ENCODE measurements at places on chromosomes 5 and 9.
A peak's percentile ranks its signal among the peaks of the same experiment; 100 is the strongest.

DNA sequence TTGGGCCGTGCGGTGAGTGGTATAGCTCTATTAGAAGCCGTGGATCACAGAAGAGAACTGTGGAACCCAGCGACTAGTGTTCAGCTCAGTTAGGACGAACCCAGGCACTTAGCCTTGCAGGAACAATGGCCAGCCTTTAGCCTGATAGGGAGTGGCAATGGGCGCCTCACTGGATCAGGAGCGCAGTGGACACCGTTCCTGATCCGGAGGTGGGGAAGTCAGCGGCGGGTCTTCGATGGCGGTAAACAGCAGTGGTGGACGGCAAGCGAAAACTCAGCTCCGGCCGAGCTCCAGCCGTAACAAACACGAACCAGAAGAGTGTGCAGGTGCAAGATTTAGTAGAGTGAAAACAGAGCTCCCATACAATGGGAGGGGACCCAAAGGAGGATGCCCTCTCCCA is 340.0 kb downstream of the TLE4 start:
- H3K27ac ChIP-seq = no peak overlapping the region
- H3K4me1 ChIP-seq = no peaks in the 10 kb centered on the region
- DNase-seq = no peak
- H3K36me3 ChIP-seq = no peaks in the 10 kb centered on the region
- H3K27me3 ChIP-seq = no peaks in the 10 kb centered on the region

GRCh38 chr9:14616188-14616982 is 76.8 kb downstream of the ZDHHC21 start:
- no peaks in the 10 kb centered on the region for H3K36me3 ChIP-seq
- no peak overlapping the region for H3K4me3 ChIP-seq
- no peak overlapping the region for H3K27ac ChIP-seq
- no peak for DNase-seq
- H3K27me3 ChIP-seq = no peaks in the 10 kb centered on the region

DNA sequence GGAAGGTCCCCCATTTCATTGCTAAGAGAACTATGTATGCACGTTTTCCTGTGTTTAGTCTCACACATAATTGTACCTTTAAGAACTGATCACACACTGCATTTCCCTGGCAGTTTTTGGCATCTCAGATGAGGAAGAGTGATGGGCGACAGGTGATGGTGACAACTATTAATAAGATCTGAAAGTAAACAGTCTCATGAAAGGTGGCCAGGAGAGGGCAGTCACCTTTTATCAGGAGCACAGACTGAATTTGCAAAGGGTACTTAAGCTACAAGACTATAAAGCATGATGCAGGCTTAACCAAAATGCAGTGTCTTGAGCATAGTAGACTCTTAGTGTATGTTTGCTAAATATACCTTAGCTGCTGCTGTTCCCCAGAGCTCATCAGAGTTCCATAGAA is 91.5 kb downstream of the GHR start:
- no peaks in the 10 kb centered on the region for H3K27me3 ChIP-seq
- DNase-seq = no peak
- H3K4me1 ChIP-seq = no peaks in the 10 kb centered on the region
- H3K36me3 ChIP-seq = no peaks in the 10 kb centered on the region

- H3K27me3 ChIP-seq = no peaks in the 10 kb centered on the region
- H3K27ac ChIP-seq = no peak overlapping the region
- H3K36me3 ChIP-seq = peaks cover 3% of the 10 kb centered on the region
- no peaks in the 10 kb centered on the region for H3K4me1 ChIP-seq
Observed at GRCh38 chr5:10364186-10364689, 10.7 kb downstream of the MARCHF6 start.

GRCh38 chr9:136331030-136331429 is 3.7 kb downstream of the GPSM1 start:
- H3K4me3 ChIP-seq = no peak overlapping the region
- H3K27ac ChIP-seq = no peak overlapping the region
- H3K36me3 ChIP-seq = no peaks in the 10 kb centered on the region
- H3K4me1 ChIP-seq = peaks cover 21% of the 10 kb centered on the region
- no peaks in the 10 kb centered on the region for H3K27me3 ChIP-seq
- no peak for DNase-seq

GRCh38 chr9:76322810-76323209 is 71.4 kb downstream of the RFK start:
- no peaks in the 10 kb centered on the region for H3K4me1 ChIP-seq
- H3K36me3 ChIP-seq = no peaks in the 10 kb centered on the region
- no peak overlapping the region for H3K27ac ChIP-seq
- H3K27me3 ChIP-seq = no peaks in the 10 kb centered on the region
- no peak overlapping the region for H3K4me3 ChIP-seq

DNA sequence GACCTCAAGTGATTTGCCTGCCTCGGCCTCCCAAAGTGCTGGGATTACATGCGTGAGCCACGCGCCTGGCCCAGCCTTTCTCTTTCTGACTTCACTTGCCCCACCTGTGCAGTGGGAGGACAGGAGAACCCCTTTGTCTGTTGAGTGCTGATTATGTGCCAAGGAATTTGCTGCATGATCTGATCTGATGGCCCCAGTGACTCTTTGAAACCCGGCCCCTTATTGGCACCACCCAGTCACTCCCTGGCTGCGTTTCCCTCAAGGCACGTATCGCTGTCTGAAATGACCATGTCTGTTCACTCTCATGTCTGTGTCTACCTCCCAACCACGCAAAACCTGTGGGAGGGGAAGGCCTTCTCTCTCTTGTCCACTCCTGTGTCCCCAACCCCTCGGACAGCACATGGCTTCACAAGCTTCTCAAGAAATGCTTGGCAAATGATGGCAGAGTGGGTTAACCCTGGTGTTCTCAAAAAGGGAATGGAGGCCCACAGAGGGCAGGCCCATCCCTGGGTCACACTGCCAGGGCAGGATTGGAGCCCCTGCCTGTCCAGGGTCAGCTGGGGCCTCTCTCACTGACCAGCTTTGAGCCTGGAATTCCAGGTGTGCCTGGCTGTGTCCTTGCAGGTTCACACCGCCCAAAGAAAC is 21.9 kb downstream of the NEK6 start:
- H3K27ac ChIP-seq = no peak overlapping the region
- no peaks in the 10 kb centered on the region for H3K4me1 ChIP-seq
- peaks cover 3% of the 10 kb centered on the region for H3K27me3 ChIP-seq
- H3K36me3 ChIP-seq = no peaks in the 10 kb centered on the region
- no peak overlapping the region for H3K4me3 ChIP-seq
- no peak for DNase-seq

GRCh38 chr5:78618303-78618702 is 30.3 kb downstream of the LHFPL2 start:
- H3K36me3 ChIP-seq = no peaks in the 10 kb centered on the region
- peaks cover 2% of the 10 kb centered on the region for H3K27me3 ChIP-seq
- DNase-seq = no peak
- no peaks in the 10 kb centered on the region for H3K4me1 ChIP-seq
- H3K4me3 ChIP-seq = no peak overlapping the region

GRCh38 chr5:117982691-117983090 is 1005.7 kb downstream of the DTWD2 start:
- H3K27ac ChIP-seq = no peak overlapping the region
- no peaks in the 10 kb centered on the region for H3K36me3 ChIP-seq
- H3K4me1 ChIP-seq = no peaks in the 10 kb centered on the region

DNA sequence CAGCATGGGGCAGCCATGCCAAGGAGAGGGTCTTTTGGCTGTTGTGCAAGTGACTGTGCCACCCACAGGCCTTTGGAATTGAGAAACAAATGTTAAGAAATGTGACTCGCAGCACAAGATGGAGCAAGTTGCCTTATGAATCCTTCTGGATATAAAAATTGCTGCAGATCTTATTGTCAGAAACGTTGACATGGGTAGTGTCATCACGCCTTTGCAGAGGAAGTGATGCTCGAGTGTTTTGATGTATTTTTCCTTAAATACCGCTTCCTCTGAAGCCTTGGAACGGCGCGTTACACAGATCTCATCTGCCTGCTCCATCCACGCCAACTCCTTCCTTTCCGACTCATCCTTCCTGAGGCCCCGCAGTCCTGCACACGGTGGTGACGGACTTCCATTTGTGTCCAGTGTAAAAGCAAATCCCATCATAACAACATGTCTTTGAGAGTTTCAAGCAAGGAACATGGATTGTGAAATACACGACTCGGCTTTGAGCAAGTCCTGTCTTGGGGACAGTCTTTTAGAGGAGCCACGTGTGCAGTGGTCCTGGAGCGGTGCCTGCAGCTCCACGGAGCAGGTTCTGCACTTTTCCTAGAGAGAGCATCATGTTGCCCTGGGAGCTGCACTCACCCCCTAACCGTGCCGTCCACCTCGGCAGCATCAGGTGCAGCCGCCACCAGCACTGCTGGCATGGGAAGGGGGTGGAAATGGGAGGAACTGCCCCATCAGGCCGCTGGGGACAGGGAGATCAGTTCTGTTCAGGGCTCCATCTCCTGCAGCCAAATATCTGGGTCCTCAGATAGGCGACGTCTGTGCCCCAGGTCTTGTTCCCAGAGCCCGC is 15.1 kb downstream of the ROPN1L start:
- 0 out of 2 replicates have a peak, but pooled peaks cover 4% of the 10 kb centered on the region for H3K4me1 ChIP-seq
- no peak for DNase-seq
- no peak overlapping the region for H3K27ac ChIP-seq
- H3K4me3 ChIP-seq = no peak overlapping the region
- no peaks in the 10 kb centered on the region for H3K27me3 ChIP-seq

- no peaks in the 10 kb centered on the region for H3K27me3 ChIP-seq
- no peak for DNase-seq
- H3K4me1 ChIP-seq = no peaks in the 10 kb centered on the region
- no peak overlapping the region for H3K4me3 ChIP-seq
- H3K36me3 ChIP-seq = no peaks in the 10 kb centered on the region
Observed at GRCh38 chr5:167530548-167530947, 760.9 kb upstream of the WWC1 start.

- DNase-seq = no peak
- no peaks in the 10 kb centered on the region for H3K4me1 ChIP-seq
- H3K27ac ChIP-seq = no peak overlapping the region
- no peaks in the 10 kb centered on the region for H3K27me3 ChIP-seq
- H3K4me3 ChIP-seq = no peak overlapping the region
Observed at GRCh38 chr5:135246923-135247795, 151.9 kb downstream of the MACROH2A1 start.

DNA sequence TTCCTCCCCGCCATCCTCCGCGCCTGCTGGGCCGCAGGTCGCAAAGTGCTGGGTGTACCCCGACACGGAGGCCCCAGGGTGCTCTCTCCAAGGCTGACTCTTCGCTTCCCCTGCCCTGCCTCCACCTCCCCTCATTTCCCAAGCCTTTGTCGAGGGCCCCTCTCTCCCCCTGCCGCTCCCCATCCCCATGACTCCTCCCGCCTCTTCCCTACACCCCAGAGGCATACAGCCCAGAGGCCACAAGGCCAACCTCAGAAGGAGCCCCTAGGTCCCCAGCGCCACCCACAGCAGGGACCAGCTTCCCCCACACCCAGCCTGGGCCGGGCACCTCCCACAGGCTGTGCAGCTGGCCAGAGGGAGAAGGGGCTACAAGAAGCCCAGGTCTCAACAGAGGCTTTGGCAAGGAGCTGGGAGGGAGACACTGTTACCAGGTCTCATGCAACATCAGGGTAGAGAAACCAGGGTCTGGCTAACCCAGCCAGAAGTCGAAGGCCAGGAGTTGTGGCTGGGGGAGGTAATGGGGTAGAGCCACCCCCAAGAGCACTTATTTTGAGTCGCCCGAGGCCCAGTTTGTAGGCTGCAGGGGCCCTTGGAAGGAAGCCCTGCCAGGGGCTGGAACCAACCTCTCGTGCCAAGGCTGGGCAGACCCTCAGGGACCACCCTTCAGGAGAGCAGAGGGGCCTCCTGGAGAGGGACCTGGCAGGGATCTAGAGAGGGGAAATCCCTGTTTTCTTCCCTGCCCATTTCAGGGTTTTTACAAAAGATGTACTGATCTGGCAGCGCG is 24.5 kb upstream of the SARDH start:
- no peak overlapping the region for H3K27ac ChIP-seq
- H3K4me3 ChIP-seq = no peak overlapping the region
- H3K36me3 ChIP-seq = no peaks in the 10 kb centered on the region
- no peaks in the 10 kb centered on the region for H3K27me3 ChIP-seq

GRCh38 chr5:56746553-56747339 is 68.6 kb upstream of the MAP3K1 start:
- H3K27me3 ChIP-seq = no peaks in the 10 kb centered on the region
- no peaks in the 10 kb centered on the region for H3K36me3 ChIP-seq
- no peak overlapping the region for H3K4me3 ChIP-seq
- no peaks in the 10 kb centered on the region for H3K4me1 ChIP-seq

DNA sequence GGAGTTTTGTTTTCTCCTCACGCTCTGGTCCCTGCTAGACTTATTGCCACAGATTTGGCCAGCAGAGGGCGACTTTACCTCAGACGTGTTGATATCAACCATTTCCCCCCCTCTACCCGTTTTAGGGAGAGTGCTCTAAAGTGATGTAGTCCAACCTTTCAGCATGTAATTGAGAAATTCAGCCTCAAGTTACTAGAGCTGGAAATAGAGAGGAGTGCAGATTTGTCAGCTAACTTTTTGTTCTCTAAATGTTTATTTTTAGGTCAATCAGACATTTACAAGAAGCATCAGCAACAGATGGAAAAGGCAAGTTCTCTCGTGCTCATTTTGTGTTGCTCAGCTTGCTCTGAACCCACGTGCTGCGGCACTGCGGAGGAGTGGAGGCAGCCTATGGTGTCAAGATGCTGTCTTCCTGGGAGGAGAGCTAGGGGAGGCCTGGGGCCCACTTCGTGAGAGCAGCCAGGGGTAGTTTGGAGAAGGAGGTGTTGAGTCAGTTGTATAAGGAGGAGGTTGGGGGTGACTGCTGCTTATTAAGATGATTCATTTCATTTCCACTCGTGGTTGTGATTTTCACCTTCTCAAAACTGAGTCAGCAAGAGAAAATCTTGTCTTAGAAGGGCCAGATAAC is 53.6 kb downstream of the GPR107 start:
- H3K27me3 ChIP-seq = no peaks in the 10 kb centered on the region
- DNase-seq = peak; percentile 76
- H3K4me3 ChIP-seq = no peak overlapping the region
- H3K36me3 ChIP-seq = peaks cover 67% of the 10 kb centered on the region

GRCh38 chr9:114016629-114017423 is 61.3 kb downstream of the AMBP start:
- H3K27me3 ChIP-seq = no peaks in the 10 kb centered on the region
- no peak for DNase-seq
- H3K4me1 ChIP-seq = no peaks in the 10 kb centered on the region
- H3K4me3 ChIP-seq = no peak overlapping the region

DNA sequence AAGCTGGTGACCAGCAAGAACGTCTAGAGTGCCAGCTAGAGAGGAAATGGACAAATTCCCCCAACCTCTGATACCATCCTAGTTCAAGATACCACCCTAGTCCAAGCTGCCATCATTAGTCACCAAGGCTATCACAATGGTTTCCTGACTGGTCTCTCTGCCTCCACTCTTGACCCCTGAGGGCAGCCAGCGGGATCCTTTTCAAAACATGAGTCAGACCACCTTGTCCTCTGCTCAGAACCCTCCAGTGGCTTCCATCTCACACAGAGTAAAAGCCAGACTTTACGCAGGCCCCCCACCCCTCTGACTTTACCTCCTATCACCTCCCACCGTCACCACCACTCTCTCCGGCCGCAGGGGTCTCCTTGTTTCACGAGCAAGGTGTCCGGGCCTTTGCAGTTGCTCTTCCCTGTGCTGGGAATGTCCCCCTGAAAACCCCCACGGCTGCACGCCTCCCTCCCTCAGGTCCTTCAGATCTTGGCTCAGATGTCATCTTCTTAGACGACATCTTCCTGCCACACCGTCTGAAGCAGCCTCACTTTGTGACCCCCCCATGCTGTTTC is 42.2 kb upstream of the FBXW11 start:
- no peaks in the 10 kb centered on the region for H3K4me1 ChIP-seq
- H3K4me3 ChIP-seq = no peak overlapping the region
- no peaks in the 10 kb centered on the region for H3K27me3 ChIP-seq
- DNase-seq = no peak
- peaks cover 55% of the 10 kb centered on the region for H3K36me3 ChIP-seq

GRCh38 chr9:123745451-123745850 is 184.5 kb downstream of the DENND1A start:
- DNase-seq = no peak
- H3K4me1 ChIP-seq = peaks cover 8% of the 10 kb centered on the region
- H3K36me3 ChIP-seq = no peaks in the 10 kb centered on the region
- no peaks in the 10 kb centered on the region for H3K27me3 ChIP-seq
- no peak overlapping the region for H3K27ac ChIP-seq
